ENCODE measurements at places on chromosomes 11 and 22. TPM values are rescaled to one million over a fixed set of nuclear protein-coding genes. Genes with fewer than 3 reads are reported as not detected.

GRCh38 chr11:34915136-34916014, 804 bp downstream of the APIP start:
- DNase-seq = no peak

- no peak for DNase-seq
These were observed 35.5 kb downstream of the C2CD3 start for GRCh38 chr11:74135127-74135840.

DNA sequence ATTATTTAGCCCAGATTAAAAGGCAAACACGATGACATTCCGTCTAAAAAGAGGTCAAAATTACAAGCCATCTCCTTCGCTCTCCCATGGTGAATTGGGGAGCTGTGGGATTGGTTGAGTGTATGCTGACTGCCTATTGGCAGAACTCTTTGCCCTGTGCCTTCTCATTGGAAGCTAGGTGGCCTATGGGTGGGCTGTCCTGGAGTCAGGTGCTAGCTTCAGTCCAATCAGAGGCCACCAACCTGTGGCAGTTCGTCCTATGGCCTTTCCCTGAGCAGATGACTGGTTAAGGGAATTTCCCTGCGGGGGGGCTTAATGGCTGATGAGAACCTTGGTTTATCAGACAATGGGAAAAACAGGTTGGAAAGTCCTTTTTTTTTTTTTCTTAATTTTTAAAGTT, 3.2 kb upstream of the MTMR3 start:
- no peak for DNase-seq

- no peak for DNase-seq
These were observed 54.5 kb upstream of the PLET1 start for GRCh38 chr11:112315057-112315720.

- peak; percentile 62 for DNase-seq
These were observed 14.3 kb upstream of the EFCAB6 start for GRCh38 chr22:43826142-43827002.

DNA sequence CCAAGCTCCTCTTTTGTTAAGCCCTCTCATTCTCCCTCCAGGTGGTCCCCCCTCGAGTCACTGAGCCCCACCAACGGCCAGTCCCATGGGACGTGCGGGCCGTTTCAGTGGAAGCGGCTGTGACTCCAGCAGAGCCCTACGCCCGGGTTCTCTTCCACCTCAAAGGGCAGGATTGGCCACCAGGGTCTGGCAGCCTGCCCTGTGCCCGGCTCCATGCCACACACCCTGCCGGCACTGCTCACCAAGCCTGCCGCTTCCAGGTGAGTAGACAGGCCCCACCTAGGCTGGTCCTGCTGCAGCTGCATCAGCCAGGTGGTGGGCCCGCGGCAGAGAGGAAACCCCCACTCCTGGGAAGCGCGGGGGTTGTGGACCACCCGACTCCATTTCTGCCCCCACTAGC, 3.3 kb downstream of the TMEM132A start:
- no peak for DNase-seq

DNA sequence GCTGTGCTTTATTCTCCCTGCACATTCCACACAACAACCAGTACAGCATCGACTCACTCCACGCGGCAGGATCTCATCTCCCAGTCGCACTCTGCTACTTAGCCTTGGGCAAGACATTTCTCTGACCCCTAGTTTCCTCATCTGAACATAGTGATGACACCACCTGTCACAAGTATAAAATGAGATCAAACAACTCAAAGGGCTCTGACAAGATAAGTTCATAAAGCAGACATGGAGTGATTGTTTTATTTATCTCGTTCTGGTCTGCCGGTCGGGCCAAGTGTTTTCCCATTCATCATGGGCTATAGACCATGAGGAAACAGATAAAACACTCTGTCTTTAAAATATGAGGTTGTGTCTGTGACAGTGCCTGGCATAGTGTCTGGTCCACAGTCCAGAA, 35.0 kb downstream of the DSCAML1 start:
- no peak for DNase-seq

- DNase-seq = no peak
These were observed 81.5 kb upstream of the TP53AIP1 start for GRCh38 chr11:129023968-129024676.

GRCh38 chr11:68352591-68352990, 40.2 kb downstream of the LRP5 start:
- no peak for DNase-seq

DNA sequence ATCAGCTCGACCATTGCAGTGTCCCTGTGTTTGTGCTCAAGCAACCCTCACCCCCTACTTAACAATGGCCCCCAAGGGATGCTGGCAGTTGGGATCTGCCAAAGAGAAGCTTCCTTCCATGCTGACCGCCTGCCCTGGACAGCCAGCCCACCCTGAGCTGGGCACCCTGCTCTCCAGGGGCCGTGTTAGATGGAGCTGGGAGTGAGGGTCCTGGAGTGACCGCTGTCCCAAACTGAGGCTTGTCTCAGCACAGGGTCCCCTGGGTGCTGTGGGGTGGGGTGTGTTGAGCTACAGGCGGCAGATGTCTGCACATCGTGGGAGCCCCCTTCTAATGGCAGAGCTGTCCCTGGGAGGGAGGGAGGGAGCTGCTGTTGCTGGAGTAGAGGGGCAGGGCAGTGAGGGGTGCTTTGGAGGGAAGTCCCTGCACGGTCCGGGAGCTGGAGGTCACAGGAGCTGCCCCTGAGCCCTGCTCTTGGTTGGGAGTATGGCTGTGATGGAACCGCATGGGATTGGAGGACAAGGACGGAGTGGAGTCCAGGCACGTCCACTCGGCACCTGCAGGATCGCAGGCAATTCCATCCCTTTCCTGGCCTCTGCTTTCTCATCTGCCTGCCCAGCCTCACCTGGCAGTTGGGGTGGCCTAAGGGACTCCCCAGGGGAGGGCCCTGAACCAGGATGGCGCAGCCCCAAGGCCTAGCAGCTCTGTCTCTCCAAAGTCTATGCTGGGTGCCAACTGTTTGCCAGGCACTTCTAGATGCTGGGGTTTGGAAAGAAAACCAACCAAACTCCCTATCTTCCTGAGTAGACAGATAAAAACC, 126.3 kb downstream of the ARHGAP8 start:
- no peak for DNase-seq

GRCh38 chr11:17753153-17753552, 18.6 kb downstream of the KCNC1 start:
- DNase-seq = peak; percentile 2

DNA sequence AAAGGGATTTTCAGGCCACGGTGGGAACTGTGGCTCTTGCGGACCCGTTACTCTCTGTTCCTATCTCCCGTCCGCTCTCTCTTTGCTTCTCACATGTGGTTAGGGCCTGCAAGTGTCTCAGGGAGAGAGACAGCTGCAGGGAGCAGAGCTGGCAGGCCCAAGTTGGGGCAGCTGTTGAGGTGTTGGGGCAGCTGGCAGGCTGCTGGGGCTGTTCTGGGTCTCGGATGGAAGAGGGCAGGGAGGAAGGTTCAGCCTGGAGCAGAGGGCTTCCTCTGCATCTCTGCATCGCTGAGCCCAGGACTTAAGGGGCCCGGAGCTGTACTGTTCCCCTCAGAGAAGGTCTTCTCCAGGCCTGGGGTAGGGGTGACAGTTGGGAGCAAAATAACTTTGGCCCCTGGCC, 2.6 kb upstream of the CNIH2 start:
- peak; percentile 27 for DNase-seq

- no peak for DNase-seq
These were observed 61.7 kb downstream of the ME3 start for GRCh38 chr11:86610559-86611341.

GRCh38 chr11:73201249-73201648, 16.8 kb upstream of the P2RY2 start:
- peak; percentile 71 for DNase-seq

GRCh38 chr11:35121326-35121865, 17.6 kb upstream of the CD44 start:
- no peak for DNase-seq

DNA sequence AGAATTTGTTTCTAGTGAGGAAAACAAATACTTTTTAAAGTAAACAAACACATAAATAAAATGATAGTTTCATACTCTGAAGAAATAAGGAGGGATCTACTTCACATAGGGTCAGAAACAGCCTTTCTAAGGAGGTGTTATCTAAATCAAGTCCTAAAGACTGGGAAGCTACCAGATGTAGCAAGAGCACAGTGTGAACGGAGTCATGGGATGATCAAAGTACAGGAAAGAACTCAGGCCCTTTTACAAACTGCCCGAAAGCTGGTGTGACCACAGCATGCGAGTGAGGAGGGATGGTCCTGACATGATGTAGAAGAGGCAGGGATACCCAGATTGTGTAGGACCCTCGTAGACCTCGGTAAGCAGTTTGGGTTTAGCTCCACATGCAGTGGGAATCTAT, 102.8 kb downstream of the ARHGAP32 start:
- no peak for DNase-seq

DNA sequence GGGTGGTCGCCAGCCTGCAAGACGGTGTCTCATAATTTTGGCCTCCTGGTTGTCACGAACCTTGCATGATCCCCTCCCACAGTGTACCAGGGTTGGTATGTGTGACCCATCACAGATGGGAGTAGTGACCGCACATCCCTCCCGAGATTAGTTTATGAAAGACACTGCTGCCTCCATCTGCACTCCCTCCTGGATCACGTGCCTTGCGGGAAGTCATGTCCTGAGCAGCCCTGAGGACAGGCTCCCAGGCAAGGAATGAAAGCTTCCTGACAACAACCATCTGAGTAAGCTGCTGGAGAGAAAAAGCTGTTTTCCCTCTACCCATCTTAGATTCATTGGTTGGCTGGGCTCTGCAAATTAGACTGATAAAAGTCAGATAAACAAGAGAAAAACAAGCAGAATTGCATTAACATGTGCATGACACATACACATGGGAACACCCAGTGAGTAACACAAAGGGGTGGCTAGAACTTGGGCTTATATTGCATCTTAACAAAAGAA, 14.4 kb upstream of the PAMR1 start:
- peak; percentile 76 for DNase-seq

- DNase-seq = no peak
These were observed 4.4 kb downstream of the AHNAK start for GRCh38 chr11:62542111-62542745.

GRCh38 chr11:65448074-65448417, 25.4 kb downstream of the NEAT1 start:
- no peak for DNase-seq

DNA sequence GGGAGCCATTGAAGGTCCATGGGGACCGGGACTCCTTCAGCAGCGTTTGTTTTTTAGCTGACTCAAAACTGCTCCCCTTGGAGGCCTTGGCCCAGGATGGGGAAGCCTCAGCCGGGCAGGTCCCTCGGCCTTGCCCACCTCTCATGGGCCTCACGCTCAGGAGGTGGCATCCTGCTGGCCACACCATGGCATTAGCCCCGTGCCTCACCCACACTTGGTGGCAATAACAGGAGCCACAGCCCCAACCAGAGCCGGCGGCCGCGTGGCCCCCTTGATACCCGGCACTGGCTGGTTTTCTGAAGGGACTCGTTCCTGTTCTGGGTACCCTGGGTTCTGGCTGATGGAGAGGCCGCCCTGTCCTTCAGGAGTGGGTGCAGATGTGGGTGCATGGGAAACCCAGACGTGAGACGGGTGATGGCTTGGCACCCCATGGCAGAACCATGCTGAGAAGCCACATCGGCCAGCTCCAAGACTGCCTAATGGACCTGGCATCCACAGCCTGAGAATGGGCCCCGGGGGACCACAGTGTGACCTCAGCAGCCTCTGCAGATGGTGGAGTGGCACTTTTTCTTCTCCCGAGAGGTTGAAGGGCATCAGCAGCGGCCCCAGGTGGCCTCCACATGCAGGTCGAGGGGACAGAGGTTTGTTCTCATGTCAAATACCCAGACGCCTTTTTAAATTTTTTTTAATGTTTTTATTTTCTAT, 49.8 kb upstream of the PPARA start:
- no peak for DNase-seq

GRCh38 chr11:30349885-30350284, 27.0 kb downstream of the ARL14EP start:
- peak; percentile 35 for DNase-seq

- peak; percentile 82 for DNase-seq
These were observed 38.0 kb upstream of the TBCEL start for GRCh38 chr11:120985718-120986569.

OR51T1 gene
- total RNA-seq = not detected

FAM227A gene
- 0.79 TPM for total RNA-seq

OR5T2 gene
- not detected for total RNA-seq

CCDC116 gene
- not detected for total RNA-seq

CRACR2B gene
- total RNA-seq = 18.9 TPM

TAGLN gene
- 1,307 TPM for total RNA-seq

TBX1 gene
- total RNA-seq = 0.19 TPM

INS gene
- not detected for total RNA-seq

Data from right cardiac atrium (tissue), 5 donors.